ENCODE measurements at places on chromosomes 12 and 14.

- no peak for DNase-seq
Observed at GRCh38 chr12:132071830-132072384, 72.2 kb downstream of the DDX51 start.

- no peak for DNase-seq
Observed at GRCh38 chr14:59281609-59282377, 93.3 kb downstream of the DAAM1 start.

- no peak for DNase-seq
Observed at GRCh38 chr12:26768611-26769603, 64.1 kb downstream of the ITPR2 start.

DNA sequence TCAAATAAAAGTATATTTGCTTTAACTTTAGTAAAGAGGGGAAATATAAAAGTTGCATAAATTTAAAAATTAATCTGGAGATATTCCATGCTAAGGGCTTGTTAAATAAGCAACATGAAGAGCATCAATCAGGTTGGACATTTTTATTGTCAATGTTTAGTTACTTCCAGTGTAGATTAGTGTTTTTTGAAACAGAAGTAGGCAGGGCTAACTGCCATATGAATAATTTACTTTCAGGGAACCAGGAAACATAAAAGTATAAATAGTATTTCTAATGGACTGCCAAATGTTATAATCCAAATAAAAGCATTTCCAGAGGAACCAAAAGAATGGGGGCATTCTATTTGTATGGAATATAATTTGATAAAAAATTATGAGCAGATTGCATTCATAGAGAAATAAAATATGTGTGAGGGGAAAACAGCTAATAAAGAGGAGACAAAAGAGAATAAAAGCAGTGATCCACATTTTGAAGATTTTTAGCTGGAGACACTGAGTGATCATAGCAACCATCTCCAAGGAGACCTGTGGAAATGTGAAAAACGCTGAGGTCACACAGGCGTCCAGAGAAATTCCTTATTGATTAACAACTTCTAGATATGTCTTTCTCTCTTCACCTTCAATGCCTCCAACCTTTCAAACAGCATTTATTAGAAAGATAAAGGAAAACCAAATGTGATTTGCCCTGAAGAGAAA, 70.8 kb downstream of the SRGAP1 start:
- DNase-seq, result no peak

DNA sequence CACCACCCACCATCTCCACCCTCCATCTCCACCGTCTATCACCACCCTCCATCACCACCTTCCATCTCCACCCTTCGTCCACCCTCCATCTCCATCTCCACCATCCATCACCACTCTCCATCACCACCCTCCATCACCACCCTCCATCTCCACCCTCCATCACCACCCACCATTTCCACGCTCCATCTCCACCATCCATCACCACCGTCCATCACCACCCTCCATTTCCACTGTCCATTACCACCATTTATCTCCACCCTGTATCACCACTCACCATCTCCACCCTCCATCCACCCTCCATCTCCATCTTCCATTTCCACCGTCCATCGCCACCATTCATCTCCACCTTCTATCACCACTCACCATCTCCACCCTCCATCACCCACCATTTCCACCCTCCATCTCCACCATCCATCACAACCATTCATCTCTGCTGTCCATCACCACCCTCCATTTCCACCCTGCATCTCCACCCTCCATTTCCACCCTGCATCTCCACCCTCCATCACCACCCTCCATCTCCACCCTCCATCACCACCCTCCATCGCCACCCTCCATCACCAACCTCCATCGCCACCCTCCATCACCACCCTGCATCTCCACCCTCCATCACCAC, 6.1 kb upstream of the CEP170B start:
- no peak for DNase-seq

Data from naive thymus-derived CD4-positive, alpha-beta T cell (primary cell).